Stimulated activated CD8-positive, alpha-beta memory T cell treated with anti-CD3 and anti-CD28 coated beads, Interleukin-15, amount 100 ng/mL, for 4 hours (primary cell): ENCODE measurements at places on chromosomes 7 and 10.

DNA sequence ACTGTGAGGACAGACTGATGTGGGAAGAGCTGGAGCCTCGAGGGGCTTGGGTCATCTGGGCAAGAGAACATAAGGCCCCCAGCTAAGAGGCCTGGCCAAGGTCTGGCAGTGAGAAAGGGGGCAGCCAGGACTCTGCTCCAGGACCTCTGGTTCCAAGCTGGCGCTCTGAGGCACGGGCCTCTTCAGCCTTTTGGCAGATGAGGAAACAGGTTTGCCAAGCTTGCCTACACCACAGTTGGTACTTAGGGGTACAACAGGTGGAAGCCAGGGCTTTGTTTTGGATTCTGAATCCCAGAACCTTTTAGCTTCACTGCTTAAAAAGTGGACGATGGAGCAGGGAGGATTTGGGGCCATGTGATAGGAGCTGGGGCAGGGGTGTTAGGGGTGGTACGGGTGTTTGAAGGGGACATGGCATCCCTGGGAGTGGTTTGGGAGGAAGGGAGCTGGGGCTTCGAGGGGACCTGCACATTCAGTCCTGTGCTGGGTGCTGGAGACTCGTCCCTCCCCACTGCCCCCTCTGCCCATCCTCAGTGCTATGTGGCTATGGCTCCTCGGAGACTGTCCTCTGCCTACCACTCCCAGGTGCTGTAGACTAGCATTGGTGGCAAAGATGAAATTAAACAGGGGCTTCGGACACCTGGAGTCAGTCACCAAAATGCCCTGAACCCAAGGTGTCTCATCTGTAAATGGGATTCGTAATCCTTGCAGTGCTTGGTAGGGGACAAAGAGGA, 30.3 kb downstream of the ZNF775 start:
- DNase-seq, result no peak

DNA sequence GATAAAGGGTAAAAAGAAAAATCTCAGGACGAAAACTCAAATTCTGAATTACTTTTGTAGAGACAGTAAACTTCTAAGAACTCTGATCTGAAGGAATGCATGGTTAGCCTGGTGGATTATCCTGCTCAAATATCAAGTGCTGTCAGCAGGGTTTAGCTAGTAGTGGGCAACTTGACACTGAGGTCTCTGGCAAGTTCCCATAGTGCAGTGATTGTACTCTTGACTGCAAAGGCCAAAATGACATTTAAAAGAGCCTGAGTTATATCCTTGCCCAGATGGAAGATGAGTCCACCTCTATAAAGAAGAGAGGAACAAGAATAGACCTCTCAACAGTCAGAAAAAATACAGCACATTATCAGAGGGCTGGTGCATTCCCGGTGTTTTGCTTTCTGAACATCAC, 304.5 kb upstream of the IMMP2L start:
- DNase-seq, result no peak

DNA sequence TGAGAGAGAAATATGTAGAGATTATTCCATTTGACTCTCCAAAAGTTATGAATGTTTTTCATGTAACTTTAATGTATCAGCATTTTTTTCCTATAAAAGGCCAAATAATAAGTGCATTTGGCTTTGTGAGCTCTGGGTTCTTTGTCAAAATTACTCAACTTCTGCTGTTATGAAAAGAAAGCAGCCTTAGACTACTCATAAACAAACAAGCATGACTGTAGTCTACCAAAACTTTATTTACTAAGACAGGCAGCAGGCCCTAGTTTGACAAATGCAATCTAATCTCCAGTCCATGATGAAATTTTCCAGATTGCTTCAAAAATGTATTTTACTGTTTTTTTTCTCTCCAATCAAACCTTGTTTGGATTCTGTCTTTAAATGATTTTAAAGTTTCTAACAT, 46.3 kb downstream of the MRPL32 start:
- no peak for DNase-seq

DNA sequence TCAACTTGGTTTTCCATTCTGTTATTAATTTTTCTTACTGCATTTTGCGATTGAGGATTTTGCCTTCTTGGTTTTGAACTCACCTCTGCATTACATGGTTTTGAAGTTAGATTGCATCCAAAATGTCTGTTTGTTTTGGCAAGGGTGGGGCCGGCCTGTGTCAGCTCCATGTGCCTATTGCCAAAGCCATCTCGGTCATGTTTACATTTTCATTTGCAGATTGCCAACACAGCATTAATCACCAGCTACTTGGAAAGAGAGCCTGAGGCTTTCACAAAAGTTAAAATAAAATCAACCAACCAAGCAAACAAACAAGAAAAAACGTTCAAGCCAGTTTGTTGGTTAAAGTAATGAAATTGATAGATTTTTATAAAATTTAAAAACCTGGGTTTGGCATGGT, 695.8 kb downstream of the TYW1 start:
- no peak for DNase-seq

GRCh38 chr7:87127019-87127418, 25.2 kb upstream of the DMTF1 start:
- DNase-seq, result no peak

GRCh38 chr7:100896732-100897608, 1.3 kb upstream of the ACHE start:
- DNase-seq, result no peak

GRCh38 chr10:49274886-49275285, 24.1 kb upstream of the C10orf71 start:
- DNase-seq, result no peak

GRCh38 chr10:53006663-53007526, 234.3 kb upstream of the MBL2 start:
- DNase-seq, result no peak

DNA sequence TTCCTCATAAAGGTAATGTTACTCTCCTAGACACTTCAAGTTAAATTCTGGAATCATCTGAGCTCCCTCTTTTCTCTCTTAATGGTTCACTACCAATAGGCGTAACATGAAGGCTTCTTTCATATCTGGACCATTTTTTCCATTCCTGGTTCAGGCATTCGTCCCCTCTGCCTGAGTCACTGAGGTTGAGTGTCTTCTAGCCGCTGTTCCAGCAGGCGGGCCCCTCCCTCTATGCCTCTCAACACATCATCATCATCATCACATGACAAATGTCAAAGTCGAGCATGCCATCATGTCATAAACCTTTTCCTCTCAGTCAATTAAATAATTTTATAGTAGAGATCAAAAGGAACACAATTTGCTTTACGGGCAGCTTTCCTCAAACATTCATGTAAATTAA, 168.9 kb upstream of the ASAH2 start:
- no peak for DNase-seq

- no peak for DNase-seq
These were observed 131.8 kb downstream of the ANK3 start for GRCh38 chr10:60257767-60258428.

DNA sequence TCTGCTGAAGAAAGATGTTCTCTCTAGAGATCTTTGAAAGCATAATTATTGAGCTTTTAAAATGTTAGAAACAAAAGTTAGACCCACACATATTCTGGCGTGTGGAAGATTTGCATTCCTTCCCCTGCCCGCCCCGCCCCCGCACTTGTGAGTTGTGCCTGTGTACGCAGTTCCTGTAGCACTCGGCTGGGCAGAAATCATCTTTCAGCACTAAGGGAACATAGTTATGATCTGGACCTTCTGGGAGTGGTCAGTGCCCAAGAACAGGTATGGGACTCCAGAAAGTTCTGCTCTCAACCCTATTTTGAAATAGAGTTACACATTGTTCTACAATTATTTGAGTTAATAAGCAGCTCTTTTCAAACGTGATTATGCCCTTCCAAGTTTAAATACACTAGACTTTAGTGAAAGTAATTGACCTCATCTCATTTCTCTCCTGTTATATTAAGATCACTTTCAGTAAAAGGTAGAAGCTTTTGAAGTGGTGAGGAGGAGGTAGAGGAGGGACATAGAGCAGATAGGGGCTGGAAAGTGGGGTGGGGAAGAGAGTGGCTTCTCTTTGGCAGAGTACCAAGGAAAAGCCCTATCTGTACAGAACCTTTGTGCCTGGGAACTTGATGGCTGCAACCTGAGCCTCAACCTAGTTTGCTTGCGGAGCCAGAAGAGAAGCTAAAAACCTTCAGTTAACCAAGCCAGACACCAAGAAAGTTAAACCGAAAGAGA, 5.7 kb downstream of the BLVRA start:
- no peak for DNase-seq

DNA sequence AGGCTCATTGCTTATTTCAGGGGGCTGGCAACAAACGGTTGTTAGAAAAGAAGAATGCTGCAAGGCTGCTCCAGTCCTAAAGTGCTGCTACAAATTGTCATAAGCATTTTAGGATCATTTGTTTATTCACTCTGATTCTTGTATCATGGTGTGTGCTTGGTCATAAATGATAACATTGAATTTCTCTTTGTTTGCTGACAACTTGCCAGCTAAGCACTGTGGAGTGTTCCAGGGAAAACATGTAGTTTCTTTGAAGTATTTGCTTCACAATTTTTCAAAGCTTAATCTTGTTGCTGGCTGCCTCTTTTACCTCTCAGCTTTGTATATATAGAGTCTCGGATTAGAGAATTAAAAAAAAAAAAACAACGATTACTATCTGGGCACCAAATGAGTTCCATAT, 263.0 kb downstream of the PHF14 start:
- no peak for DNase-seq

DNA sequence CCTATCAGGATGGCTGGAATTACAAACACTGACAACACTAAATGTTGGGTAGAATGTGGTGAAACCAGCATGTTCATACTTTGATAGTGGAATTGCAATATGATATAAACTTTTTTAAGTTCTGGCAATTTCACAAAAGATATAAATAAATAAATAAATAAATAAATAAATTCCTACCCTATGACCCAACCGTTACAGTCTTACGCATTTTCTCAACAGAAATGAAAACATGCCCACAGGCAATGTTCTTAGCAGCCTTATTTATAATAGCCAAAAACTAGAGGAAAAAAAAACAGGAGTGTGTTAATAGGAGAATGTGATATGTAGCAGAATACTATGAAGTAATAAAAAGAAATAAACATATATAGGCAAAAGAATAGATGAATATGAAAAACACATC, 318.9 kb downstream of the IPMK start:
- no peak for DNase-seq

GRCh38 chr7:77391230-77391629, 24.9 kb downstream of the GSAP start:
- DNase-seq, result no peak

DNA sequence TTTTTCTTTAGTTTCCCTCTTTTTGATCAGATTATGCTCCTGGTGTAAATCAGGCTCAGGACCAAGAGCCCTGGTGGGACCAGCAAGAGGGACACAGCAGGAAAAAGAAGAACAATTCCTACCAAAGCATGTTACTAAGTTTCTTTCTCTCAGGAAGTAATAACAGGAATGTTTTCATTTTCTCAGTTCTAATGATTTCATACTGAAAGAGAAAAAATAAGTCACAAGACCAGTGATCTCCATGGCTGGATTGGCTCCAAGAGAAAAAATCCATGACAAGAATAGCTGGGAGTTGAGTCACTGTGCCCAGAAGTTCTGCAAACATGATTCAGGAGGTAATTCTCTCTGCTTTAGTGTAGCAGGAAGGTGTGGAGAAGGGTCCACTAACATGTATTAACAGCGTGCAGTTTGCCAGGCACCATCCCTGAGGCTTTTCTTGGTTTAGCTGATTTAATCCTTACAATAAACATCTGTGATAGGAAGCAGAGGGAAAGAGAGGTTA, 23.8 kb upstream of the IFIT2 start:
- DNase-seq, result no peak

- DNase-seq, result no peak
These were observed 133.3 kb downstream of the MPP7 start for GRCh38 chr10:28169525-28169924.

GRCh38 chr10:95837356-95837776, 70.4 kb upstream of the CC2D2B start:
- no peak for DNase-seq
